Stimulated activated CD4-positive, alpha-beta T cell treated with anti-CD3 and anti-CD28 coated beads, TNF-alpha, amount 100 ng/mL, for 24 hours (primary cell): ENCODE measurements at places on chromosomes 1 and 21.

GRCh38 chr21:29267666-29268065 is 31.1 kb upstream of the BACH1 start:
- DNase-seq: no peak

- DNase-seq: peak; percentile 49
Observed at GRCh38 chr1:225809842-225810578, at the start of gene EPHX1. Gene EPHX1 (plus strand): TSS chr1:225810124. CDS start chr1:225828730, 18,606 bp downstream.

DNA sequence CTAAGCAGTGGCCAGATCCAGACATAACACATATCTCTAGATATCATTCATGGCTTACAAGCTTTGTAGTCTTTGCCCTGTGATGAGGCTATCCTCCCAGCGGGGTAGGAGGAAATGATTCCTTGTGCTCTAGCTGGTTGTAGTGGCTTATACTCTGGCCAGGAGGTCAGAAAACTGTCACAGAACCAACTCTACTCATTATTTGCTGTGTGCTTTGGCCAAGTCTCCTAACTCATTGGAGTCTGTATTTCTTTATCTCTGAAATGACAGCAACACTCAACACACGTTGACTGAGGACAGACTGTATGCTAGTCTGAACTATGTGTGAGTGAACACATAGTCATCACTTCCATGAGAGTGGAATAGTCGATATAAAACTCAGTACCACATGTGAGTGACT is 116.7 kb upstream of the F3 start:
- no peak for DNase-seq

GRCh38 chr1:8516793-8517556 is 199.1 kb downstream of the SLC45A1 start:
- no peak for DNase-seq

- no peak for DNase-seq
Observed at GRCh38 chr1:233328142-233328921, 808 bp downstream of the MAP3K21 start.
